ENCODE measurements at places on chromosomes 7 and 10.

- no peak for DNase-seq
Observed at GRCh38 chr10:34719746-34720145, 95.3 kb downstream of the PARD3 start.

DNA sequence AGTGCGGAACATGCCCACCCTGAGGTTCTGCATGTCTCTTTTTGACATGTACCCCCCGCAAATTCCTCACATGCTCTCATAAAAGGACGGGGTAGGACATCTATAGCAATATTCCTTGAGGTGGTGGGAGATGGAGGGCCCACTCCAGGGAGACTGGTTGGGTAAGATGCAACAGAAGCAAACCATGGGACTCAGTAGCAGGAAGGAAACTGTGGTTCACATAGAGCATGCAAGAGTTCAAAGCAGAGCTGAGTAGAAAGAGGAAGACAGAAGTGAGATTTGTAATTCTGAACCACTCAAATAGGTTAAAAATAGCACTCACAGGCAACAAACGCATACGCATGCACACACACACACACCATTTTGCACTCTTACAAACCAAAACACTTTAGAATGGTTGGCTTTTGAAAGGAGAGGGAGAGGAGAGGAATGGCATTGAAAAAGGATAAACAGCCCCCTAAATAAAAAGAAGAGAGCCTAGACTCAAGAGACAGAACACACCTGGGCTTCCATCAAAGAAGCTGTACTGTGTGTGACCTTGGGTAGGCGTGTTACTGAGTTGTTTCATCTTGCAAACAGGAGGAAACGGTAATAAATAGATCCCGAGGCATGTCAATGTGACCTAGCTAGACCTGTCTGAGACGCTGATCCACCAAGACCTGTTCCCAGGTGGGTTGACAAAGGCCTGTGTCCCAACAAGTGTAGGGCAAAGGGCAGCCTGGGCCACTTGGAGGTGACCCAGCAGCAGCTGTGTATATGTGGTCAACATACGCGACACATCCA, 77.6 kb upstream of the LRRC4 start:
- no peak for DNase-seq

GRCh38 chr10:96370584-96371157, 11.9 kb upstream of the OPALIN start:
- no peak for DNase-seq

- DNase-seq = no peak
Observed at GRCh38 chr10:62430881-62431280, 56.7 kb downstream of the ZNF365 start.

DNA sequence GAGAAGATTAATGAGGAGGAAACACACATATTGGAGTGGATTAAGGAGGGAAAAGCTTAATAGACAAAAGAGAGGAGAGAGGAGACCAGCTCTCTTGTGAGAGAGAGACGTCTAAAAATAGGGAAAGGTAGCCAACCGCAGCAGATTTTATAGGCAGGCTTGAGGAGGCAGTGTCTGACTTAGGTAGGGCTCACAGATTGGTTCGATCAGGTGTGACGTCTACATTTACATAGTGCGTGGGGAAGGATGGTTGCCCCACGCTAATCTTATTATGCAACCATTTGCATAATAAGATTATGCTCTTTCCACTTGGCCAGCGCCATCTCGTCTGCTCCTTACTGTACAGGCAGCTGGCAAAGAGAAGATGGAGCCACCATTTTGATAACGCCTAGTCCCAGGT, 122.0 kb downstream of the MARCHF5 start:
- DNase-seq = no peak

DNA sequence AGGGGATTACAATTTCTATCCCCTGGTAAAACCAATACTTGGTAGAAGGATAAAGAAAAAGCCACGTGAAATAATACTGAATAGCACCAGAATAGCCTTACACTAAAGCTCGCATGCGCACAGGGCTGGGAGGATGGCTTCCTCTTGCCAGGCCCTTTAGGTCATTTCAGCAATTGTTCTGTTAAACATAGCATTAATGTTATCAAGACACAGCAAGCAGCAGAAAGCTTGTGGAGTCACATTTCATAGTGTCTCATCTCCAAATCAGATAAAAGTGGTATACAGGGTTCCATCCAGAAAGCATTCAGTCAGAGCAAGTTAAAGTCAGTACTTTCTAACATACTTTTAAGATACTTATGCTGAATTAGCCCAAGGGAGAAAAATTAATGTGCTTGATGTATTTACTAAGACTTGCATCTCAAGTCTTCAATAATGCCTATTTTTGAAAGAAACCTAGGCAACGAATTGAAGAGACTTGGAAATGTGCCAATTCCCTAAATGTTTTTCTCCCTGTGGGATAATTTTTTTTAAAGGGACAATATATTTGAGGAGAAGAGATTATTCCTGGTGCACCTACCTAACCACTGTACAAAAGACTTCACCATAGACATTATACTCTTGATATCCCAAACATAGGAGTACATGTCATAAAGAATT, 14.3 kb upstream of the NPM3 start:
- DNase-seq = no peak

GRCh38 chr7:81415181-81415580, 354.7 kb downstream of the HGF start:
- DNase-seq = no peak

GRCh38 chr7:29483219-29484104, 80.2 kb upstream of the PRR15 start:
- DNase-seq = no peak

- DNase-seq = no peak
Observed at GRCh38 chr10:30170814-30171213, 111.4 kb upstream of the JCAD start.

GRCh38 chr7:159149488-159149887, 4.8 kb upstream of the VIPR2 start:
- DNase-seq = no peak

GRCh38 chr7:107594961-107595737, 15.1 kb downstream of the BCAP29 start:
- no peak for DNase-seq

- DNase-seq = no peak
Observed at GRCh38 chr7:114720725-114721124, 201.2 kb upstream of the MDFIC start.

- DNase-seq = no peak
Observed at GRCh38 chr10:125788156-125789034, 12.8 kb upstream of the MMP21 start.

DNA sequence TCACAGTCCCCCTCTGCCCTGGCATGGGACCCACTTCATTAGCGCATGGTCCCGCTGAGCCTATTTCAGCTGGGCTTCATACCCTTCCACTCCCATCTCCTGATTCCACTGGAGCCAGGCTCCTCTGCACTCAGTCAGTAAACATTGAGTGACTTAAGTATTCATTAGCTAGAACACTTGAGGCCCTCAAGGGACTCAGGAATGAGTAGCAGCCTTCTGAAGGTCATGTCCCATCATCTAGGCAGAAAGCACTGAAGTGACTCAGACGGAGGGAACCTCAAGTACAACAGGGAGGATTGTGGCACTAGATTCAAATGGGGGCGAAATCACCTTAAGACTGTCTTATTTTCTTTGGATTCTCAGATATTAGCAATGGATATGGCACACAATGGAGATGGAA, 186.6 kb upstream of the INHBA start:
- no peak for DNase-seq

- DNase-seq = no peak
Observed at GRCh38 chr10:101690461-101690860, 4.5 kb downstream of the FBXW4 start.

DNA sequence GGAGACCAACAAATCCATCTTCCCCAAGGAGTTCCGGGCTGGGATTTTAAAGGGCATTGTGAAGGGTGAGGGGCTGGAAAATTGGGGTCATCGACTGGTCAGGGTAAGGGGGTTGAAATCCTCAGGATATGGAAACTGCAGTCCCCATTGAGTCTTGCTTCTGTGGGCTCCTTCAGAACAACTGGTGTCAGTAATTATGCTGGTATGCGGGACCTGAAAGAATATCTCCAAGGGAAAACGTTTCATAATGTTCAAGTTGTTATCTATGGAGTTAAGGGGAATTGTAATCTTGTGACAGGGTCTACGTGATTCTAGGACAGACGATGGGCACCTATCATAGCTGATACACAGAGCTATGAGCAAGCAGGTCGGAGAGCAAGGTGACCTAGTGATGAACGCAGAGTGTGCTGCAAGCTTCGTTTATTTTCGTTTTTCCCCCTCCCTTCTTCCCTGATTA, 494 bp upstream of the RHBDD2 start:
- DNase-seq = no peak

- no peak for DNase-seq
Observed at GRCh38 chr7:65953001-65953720, 28.9 kb downstream of the GUSB start.

DNA sequence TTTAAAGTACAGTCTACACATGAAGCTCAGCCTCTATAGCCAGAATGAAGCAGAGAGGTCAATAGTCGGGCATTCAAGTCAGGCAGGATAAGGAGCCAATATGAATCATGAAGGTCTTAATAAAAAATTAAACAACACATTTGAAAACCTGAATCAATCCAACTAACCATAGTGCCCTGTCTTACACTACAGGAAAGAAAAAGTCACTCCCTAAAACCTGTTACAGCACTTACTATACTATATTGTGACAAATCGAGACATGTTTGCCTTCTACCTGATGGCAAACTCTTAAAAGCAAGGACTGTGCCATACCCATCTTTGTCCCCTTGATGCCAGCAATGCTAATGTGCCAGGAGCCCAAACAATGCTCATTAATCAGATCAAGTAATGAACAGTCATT, 117.6 kb downstream of the HTR7 start:
- DNase-seq = no peak

DNA sequence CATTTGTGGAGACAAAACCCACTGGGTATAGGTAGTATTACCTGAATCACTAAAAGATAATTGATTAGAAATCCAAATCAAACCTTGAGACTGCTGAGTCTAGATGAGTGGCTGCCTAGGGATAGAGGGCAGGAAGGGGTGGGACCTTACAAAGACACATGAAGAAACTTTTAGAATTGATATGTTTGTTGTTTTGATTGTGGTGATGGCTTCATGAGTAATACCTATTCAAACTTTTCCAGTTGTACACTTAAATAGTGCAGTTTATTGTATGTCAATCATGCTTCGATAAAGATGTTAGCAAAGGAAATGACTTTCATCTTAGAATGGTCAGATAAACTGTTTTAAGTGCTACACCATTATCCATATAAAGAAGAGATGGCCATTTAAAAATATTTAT, 188.7 kb upstream of the KAT6B start:
- no peak for DNase-seq

DNA sequence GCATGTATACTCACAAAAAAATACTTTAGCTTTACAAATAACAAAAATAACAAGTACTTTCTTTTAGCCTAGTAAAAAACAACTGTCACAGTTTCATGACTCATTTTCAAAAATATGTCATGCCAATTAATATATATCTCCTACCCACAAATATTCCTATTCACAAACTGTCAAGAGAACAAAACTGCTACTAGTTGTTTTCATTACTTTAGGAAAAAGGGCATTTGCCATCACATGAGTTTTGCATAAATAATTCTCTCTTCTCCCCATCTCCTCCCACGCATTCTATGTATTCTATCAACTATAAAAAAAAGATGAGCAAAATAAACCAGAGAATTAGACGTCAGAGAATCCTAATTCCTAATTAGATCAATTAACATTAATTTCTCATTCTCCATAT, 87.6 kb downstream of the PIP4K2A start:
- no peak for DNase-seq

GRCh38 chr10:2817940-2818636, 249.3 kb upstream of the PFKP start:
- no peak for DNase-seq

DNA sequence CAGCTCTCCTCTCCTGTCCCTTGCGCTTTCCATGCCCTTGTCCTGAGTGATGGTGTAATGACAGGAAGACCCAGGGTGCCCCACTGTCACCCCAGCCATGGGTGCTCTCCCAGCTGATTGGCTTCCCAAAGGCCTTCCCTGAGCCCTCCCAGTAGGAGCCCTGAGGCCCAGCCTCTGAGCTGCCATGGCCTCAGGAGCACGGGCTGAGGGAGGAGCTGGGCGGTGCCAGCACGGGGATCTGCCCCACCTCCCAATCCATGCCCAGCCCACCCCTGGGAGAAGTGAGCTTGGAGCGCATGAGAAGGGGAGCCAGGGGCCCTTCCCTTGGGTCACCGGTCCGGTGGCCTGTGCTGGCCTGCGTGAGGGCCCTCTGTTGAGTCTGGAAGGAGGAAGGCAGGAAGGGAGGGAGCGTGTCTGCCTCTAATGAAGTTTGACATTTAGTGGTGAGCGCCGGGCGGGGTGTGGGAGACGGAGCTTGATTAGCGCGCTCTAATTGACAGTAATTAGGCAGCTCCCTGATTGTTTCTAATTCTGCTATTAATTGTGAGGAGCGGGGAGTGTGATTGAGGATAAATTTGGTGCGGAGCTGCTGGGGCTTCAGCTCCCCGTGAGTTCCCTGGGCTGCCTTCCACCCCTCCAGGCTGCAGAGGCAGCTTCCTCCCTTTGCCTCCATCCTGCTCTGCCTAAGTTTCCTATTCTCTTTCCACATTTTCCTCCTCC, 28.3 kb downstream of the GBX1 start:
- no peak for DNase-seq

- DNase-seq = no peak
Observed at GRCh38 chr7:19522486-19522885, 186.4 kb downstream of the POLR1F start.

- no peak for DNase-seq
Observed at GRCh38 chr10:16795410-16796073, 21.7 kb downstream of the RSU1 start.

DNA sequence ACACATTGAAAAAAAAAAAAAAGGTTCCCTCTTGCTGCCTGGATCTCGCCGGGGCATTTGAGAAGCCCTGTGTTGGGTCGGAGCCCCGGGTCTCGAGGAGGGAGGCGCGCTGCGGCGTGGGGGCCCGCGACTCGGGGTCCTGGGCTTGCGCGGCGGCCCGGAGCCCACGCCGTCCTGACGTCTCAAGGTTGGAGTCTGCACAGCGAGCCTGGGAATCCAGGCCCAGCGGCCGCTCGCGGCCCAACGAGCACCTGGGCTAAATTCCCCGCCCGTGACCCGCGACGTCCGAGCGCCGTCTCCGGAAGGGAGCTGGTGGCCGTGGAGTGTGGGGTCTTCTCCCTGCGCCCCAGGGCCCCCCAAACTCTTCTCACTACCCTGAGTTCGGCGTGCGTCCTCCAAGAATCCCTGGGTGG, 1.4 kb upstream of the CTBP2 start:
- no peak for DNase-seq

GRCh38 chr7:18508443-18509427, 13.2 kb downstream of the HDAC9 start:
- DNase-seq = no peak

- no peak for DNase-seq
Observed at GRCh38 chr10:79285315-79286197, 61.7 kb upstream of the PPIF start.

DNA sequence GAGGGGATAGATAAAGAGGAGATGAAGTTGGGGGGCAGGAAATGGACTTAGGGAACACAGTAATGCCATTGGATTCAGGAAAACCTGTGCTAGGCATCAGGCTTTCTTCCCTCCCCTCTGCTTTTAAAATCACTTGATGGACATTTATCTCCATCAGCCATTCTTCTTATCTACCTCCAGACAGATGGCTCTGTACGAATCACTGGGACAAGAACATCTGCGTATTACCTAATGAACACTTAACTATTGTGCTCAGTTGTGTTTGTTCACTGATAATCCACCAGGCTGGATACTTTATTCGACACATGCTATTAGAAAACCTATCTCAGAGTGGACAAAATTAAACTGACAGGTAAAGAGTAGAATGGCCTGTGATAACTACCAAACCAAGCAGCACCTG, 40.0 kb downstream of the TNKS2 start:
- no peak for DNase-seq
